GM12865 (cell line): ENCODE measurements at places on chromosomes 1 and 21.

DNA sequence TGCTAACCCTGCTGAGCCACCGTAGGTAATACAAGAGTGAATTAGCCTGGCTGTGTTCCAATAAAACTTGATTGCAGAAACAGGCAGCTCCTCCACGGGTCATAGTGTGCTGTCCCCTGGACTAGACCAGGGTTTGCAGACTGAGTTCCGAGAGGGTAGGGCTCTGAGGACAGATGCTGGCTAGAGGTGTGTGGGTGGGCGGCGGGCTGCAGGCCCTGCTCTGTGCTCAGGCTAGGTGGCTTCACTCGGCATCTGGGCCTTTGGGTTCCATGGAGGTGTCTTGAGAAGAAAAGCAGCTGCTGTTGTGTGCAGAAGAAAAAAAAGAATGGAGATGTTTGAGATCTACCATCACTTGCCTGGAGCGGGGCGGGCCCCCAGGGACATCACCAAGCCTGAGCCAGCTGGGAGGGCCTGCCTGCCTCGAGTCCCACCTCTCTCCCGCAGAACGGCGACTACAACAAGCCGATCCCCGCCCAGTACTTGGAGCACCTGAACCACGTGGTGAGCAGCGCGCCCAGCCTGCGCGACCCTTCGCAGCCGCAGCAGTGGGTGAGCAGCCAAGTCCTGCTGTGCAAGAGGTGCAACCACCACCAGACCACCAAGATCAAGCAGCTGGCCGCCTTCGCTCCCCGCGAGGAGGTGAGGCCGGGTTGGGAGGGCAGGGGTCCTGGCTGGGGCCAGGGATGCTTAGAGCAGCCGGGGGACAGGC lies 7.9 kb downstream of the TMEM201 start:
- no peak for DNase-seq

DNA sequence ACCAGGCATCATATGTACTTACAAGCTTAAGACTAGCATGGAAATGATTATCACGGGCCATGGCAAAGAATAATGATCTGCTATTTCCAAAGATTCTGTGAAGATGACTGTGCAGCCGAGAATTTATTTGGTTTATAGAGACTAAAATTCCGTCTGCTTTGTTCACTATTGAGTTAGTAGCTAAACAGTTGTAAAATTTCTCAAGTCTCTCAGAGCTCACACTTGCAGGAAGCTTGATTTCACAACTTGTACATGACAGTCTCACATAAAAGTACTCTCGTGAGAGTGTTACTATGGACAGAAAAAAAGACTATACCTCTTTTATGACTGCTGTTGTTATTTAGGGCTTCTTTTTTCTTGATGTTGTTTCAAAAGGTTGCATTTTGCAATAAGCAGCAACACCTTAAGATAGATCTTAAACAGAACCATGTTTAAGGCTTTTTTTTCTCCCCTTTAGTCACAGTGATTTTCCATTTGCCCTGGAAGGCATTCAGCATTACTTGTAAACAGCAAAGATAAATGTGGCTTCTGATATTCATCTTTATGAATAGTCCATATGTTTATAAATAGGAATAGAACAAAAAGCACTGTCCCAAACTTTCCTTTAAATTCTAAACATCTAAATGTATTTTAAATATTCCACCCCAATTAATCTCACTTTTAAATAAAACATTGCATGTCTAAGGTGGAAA lies 24.8 kb downstream of the ST6GALNAC5 start:
- no peak for DNase-seq

DNA sequence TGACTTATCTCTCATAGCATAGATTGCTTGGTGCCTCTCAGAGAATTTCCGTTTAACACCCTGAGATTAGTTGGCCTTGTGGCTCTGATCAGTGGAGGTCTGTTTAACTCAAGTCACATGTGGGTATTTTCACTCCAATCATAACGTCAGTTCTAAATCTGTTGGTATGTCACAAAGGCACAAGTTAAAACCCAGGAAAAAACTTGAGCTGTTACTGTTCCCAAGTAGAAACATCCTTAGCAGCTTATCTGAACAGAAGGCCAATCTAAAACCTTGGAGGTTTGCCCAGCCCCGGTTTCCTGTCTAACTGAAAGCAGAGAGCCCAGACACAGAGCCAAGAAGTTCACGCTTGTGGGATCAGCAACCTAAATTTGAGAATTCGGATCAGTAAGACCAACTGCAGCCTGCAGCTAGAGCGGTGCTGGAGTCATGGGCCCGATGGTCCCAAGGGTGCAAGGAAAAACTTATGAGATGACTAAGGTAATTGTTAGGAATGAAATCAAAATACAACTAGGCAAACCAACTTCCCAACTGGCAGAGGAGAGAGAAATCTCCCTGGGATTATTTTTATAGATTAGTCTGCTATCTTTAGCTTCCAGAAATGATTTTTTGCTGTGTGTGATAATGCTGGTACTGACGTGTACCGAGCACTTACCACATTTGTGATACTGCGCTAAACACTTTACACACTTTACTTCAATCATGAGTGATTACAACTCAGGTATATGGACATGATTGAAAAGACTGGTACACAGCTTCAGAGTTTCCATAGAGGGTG lies 90.2 kb upstream of the C1orf21 start:
- peak; percentile 40 for DNase-seq

DNA sequence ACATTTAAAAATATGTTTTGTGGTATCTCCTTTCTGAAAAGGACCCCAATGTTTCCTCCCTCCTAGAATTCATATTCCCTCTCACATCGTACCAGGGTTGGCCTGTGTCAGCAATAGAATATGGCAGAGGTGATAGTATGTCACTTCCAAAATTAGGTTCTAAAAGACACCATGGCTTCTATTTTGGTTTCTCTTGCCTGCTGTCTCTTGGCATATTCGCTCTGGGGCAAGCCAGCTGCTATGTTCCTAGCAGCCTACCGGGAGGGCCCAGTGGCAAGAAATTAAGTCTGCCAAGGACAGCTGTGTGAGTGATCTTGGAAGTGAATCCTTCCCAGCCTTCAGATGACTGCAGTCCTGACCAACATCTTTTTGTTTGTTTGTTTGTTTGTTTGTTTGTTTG lies 92.9 kb upstream of the PPM1J start:
- no peak for DNase-seq

- peak; percentile 52 for DNase-seq
Observed at GRCh38 chr1:207321790-207322645, 540 bp downstream of the CD55 start.

GRCh38 chr1:151936653-151937052 lies 27.3 kb upstream of the THEM4 start:
- no peak for DNase-seq

DNA sequence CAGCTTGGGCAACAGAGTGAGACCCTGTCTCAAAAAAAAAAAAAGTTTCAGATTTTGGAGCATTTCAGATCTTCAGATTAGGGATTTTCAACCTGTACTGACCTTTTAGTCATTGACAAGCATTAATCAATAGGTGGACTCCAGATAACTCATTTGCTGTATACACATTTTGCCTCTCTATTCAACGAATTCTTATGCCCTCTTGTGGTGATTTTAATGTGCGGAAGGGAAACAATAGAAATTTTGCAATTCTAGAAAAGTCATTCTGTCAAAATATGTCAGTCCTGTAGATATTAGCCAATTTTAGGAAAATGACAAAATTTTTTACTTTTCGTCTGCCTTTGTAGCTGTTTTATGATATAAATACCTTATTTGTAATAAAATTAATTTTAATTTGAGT lies 11.6 kb upstream of the OR2G2 start:
- peak; percentile 25 for DNase-seq

DNA sequence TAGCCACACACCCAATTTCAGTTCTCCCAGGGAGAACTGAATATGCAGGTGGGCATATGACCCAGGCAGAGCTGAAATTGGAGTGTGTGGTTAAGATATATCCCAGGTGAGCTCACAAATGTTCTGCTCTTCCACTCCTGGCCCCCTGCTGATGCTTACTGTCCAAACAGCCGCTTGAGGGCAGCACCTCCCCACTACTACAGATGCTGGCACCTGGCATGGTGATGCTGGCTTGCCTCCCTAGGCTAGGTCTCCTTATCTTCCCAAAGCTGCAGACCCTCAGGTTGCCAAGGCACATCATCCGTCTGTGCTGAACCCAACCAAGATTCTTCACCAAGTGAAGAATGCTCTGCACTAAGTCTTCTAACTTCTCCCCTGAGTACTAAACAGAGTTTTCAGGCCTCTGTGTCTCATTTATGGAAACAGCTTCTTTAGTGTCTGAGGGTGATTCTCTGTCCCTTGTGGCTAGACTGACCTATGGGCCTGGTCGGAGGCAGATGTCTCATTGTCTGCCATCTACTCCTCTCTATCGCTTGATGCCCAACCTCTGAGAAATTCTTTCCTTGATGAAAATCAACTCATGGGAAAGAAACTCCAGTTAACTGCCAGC lies 27.2 kb downstream of the XCL1 start:
- DNase-seq: peak; percentile 73

DNA sequence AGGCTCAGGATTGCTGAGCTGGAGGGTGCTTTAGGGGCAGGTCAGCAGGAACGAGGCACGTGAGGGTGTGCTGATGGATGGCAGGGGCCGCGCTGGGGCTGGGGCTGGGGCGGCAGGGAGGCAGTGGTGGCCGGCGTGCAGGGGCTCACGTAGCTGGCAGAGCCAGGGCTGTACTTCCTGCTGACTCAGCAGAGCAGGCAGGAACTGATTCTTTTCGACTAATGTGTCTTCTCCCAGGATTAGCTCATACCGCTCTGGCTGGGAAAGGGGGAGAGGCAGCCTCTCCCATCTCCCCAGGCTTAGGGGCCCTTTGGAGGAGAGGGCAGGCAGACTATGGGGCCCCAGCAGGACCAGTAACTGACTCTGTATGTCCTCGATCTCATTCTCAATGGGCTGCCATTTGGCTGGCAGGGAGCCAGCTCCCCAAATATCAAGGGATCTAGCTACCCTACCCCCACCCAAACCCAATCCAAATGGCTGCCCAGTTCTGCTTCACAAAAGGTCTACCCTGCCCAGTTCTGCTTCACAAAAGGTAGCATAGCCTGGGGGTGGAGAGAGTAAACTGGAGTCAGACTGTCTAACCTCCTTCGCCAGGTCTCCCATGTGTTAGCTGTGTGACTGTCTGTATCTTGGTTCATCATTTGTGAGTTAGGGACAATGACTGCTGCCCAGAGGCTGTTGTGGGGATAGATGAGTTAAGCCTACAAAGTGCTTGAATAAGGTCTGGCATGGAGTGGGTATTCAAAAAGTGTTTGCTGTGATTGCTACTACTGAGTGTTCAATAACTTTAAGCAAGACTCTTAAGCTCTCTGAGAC lies 100.1 kb upstream of the SLC2A1 start:
- DNase-seq: no peak

- DNase-seq: peak; percentile 26
Observed at GRCh38 chr1:151888972-151889570, 20.2 kb downstream of the THEM4 start.

DNA sequence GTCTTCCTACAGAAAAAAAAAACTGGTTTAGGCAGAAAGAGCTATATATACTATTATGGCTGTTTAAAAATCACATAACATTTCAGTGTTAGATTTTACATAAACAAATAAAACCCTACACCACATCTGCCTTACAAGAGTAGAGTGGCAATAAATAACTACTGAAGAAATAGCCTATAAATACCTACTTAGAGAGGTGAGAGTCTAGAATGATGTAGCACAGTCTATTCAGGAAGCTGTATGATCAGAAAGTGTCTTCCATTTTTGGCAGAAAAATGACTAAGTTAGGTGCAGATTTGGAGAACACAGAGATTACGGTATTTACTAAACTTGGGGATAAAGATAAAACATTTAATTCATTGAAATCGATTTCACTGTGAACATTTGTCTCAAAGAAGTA lies 75.5 kb downstream of the VAV3 start:
- no peak for DNase-seq

- DNase-seq: no peak
Observed at GRCh38 chr1:221998186-221998612, 256.3 kb upstream of the DUSP10 start.

DNA sequence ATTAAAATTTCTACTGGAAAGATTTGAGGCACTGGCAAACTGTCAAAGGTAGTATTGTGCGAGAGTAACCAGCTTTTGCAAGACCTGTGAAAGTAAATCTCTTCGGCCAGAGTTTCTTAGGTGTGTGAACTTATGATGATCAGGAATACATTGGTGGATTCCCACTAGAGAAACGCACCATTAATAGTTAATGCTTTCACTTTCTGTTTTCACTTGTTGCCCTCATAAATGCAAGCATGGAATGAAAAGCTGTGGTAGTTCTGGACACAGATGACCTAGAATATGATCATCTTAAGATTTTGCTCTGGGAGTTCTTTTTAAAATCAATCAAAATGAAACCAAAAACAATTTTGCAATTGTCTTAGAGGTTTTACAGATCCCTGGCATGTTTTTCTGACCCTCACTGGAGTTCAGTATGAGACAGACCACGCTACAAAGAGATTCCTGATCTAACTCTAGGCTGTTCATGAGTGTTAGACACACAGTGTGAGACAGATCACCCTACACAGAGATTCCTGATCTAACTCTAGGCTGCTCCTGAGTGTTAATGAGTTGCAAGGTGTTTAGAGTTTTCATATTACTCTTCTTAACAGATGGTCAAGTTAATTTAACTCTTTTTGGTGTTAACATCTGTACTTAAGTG lies 98.8 kb downstream of the SDCCAG8 start:
- peak; percentile 10 for DNase-seq

DNA sequence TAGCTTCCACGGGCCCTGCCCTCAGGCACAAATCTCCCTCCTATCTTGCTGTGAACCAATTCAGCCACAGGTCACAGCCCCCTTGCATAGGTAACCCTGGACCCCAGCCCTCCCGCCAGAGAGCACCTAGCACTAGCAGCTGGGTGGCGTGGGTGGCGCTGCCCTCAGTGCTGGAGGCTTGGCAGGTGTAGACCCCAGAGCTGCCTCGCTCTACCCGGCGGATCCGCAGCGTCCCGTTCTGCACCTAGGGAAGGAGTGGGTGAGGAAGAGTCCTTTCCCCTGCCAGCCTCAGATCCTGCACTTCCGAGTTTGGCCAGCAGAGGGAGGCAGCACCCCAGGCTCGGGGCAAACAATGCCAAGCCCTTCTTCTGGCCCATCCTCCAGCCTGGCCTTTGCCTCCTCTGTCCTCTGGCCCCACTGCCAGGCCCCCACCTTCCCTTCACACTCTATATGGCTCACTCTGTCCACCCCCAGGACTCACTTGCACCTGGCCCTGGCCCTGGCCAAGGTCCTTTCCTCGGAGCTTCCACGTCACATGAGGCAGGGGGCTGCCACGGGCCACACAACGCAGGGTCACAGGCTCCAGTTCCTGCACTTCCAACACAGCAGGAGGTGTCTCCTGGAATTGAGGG lies 9.0 kb downstream of the IGSF9 start:
- peak; percentile 72 for DNase-seq

DNA sequence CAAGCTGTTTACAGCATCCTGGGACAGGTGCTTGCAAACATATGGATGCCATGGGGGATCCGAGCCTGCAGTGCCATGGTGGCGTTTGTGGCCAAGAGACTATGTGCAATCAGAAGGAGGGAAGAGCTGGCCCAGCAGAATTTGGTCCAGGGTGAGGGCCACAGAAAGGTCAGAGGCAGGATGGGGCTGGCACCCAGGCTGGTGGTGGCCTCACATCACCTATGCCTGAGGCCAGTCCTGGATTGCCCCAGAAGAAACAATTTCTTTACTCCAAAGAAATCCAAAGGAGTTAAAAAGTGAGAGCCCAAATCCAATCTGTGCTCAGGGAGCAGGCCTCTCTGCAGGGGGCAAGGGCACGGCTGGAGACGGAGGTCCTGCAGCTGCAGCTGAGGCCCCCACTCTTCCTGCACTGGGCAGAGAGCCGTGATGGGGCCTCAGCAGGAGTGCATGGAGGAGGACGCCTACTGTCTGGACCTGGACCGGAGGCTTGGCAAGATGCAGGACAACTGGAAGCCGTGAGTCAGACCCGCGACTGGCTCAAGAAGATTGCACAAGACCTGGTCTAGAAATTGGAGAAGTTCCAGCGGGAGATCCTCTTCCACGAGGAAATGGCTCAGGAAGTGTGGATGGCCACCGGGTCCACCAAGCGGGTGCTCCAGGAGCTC lies 163.5 kb downstream of the RYR2 start:
- no peak for DNase-seq
